ENCODE measurements at places on chromosomes 2 and 18.

DNA sequence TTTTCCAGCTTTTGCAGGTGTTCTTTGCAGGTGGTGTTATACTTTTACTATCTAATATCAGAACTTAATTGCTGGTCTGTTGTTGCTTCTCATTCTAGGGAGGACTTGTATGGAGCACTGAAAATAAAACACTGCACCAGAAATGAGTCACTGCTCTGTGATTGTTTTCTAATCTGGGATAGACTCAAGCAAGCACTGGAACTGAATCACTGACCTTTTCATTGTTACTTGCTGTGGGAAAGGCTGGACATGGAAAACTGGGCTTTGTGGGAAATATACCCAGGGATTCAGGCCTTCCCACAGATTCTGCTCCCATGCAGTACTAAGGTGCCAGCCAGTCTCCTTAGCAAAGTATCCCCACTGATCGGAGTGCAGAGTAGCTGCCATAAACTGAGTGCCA lies 470.0 kb upstream of the GCFC2 start:
- no peak overlapping the region for H3K27ac ChIP-seq
- H3K4me1 ChIP-seq, result no peaks in the 10 kb centered on the region
- H3K36me3 ChIP-seq, result no peaks in the 10 kb centered on the region

DNA sequence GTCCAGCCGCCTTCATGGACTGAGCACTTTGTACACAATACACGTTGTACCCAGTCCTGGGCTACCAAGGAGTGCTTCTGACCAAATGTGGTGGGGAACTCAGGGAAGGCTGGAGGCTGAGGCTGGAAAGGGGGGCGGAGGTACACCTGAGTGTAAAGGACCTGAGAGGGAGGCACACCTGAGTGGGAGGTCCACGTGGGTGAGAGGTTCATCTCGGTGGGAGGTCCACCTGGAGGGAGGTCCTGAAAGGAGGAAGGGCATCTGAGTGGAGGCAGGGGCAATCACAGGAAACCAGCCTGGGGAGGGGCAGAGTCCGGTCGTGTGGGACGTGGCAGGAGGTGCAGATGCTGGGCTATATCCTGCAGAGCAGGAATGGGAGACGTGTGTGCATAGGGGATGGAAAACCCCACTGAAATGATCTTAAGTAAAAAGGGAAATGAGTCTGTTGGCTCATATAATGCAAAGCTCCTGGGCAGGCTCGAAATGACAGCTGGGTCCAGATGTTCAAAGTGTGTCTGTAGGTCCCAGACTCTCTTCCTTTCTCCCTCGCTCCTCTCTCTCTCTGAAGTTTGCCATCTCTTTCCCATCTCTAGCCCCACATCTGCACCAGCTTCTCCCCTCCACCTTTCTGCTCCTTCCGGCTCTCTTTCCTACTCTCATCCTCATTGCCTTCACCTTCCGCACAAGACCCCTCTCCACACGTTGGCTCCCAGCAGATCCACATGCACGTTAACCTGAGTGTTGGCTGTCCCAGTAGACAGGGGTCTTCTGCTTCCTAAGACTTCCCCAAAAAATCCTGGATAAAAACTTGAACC lies 137.7 kb downstream of the PXDN start:
- H3K27ac ChIP-seq, result no peak overlapping the region
- H3K36me3 ChIP-seq, result no peaks in the 10 kb centered on the region
- H3K4me1 ChIP-seq, result peaks cover 18% of the 10 kb centered on the region
- H3K4me3 ChIP-seq, result no peak overlapping the region
- no peak for DNase-seq

DNA sequence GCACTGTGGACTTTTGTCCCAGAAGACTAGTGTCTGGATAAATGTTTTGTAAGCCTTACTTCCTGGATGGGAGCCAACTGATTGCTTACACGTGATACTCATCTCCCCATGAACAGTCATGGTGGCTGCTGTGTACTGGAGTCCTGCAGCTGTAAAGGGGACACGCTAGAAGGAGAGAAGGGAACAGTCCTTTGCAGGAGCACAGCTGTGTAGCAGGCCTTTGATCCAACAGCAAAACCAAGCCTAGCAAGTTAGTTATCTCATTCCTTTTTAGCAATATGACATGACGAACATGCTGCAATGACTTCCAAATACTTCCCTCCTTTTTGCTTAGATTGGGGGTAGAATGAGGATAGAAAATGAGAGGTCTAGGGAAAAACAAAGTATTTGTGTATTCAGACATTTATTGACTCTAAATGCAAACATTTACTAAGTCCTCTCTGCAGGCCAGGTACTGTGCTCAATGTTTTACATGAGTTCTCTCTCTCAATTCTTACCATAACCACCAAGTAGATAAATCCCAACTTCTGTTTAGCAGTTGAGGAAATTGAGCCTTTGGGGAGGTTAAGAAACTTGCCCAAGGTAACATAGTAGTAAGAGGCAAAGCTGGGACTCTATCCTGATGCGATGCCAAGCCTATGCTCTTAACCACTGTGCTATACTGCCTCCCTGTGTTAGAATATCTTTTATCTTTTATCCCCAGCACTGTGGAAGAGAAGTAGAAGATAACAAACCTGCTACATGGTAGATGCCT lies 55.4 kb upstream of the CD28 start:
- H3K27ac ChIP-seq, result peak overlapping the region; percentile 85
- H3K4me1 ChIP-seq, result no peaks in the 10 kb centered on the region
- no peaks in the 10 kb centered on the region for H3K27me3 ChIP-seq
- H3K4me3 ChIP-seq, result no peak overlapping the region
- no peaks in the 10 kb centered on the region for H3K36me3 ChIP-seq

GRCh38 chr2:237307474-237307873 lies 106.5 kb downstream of the COL6A3 start:
- H3K4me1 ChIP-seq, result no peaks in the 10 kb centered on the region
- no peak overlapping the region for H3K4me3 ChIP-seq
- peak overlapping the region; percentile 82 for H3K27ac ChIP-seq
- no peak for DNase-seq

GRCh38 chr2:15745350-15745749 lies 153.7 kb downstream of the DDX1 start:
- no peaks in the 10 kb centered on the region for H3K36me3 ChIP-seq
- H3K27me3 ChIP-seq, result no peaks in the 10 kb centered on the region

GRCh38 chr2:222281506-222281905 lies 17.3 kb downstream of the PAX3 start:
- H3K4me1 ChIP-seq, result no peaks in the 10 kb centered on the region
- no peaks in the 10 kb centered on the region for H3K36me3 ChIP-seq
- no peaks in the 10 kb centered on the region for H3K27me3 ChIP-seq
- no peak for DNase-seq
- no peak overlapping the region for H3K27ac ChIP-seq
- no peak overlapping the region for H3K4me3 ChIP-seq

DNA sequence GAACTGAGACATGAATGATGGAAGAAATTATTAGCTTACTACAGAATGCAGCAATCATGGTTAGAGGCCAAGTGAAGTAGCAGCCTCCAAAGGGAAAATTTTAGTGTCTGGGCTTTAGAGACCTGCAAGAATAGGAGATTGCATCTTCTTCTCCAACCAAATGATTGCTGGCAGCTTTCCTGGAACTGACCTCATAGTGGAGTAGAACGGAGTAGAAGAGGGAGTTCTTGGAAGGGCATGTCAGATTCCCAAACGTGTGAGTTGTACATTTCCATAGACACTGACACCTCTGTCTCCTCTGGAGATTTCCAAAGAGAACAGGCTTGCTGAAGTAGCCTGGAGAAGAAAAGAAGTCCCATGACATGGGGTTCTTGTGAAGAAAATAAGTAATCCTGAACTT lies 169.8 kb upstream of the ERBB4 start:
- H3K27me3 ChIP-seq, result no peaks in the 10 kb centered on the region
- DNase-seq, result no peak
- no peak overlapping the region for H3K27ac ChIP-seq
- no peaks in the 10 kb centered on the region for H3K36me3 ChIP-seq
- no peaks in the 10 kb centered on the region for H3K4me1 ChIP-seq

GRCh38 chr2:43319541-43319940 lies 93.1 kb upstream of the ZFP36L2 start:
- H3K27ac ChIP-seq, result no peak overlapping the region
- H3K27me3 ChIP-seq, result no peaks in the 10 kb centered on the region
- no peak overlapping the region for H3K4me3 ChIP-seq
- peaks cover 14% of the 10 kb centered on the region for H3K4me1 ChIP-seq
- no peak for DNase-seq
- peaks cover 10% of the 10 kb centered on the region for H3K36me3 ChIP-seq

DNA sequence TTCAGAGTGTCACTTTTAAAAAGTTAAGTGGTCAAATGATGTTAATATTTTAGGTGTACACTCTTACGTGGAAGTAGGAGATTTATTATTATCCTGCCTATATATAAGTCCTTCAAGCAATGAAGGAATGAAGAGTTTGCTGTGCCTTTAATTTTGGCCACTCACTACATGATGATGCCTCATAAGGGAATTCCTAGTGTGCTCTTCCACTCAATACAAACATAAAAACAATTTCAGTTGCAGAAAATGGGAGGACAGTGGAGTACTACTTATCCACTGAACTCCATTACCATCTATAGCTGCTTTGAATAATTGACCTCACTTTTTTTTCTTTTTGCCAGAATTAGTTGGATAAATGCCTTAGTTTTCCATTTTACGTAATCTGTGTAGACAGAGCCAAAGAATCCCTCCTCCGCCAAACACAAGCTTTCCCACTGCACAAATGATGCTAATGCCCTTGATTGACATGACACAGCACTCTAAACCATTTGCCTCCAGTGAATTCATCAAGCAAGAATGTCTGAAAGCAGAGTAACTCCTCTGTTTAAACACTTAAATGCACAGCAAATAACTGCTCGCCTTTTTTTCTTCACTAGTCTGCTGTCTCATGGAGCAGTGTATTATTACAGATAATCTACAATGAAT lies 751.1 kb upstream of the FANCL start:
- no peak overlapping the region for H3K27ac ChIP-seq
- no peaks in the 10 kb centered on the region for H3K27me3 ChIP-seq
- H3K36me3 ChIP-seq, result no peaks in the 10 kb centered on the region
- peaks cover 9% of the 10 kb centered on the region for H3K4me1 ChIP-seq
- H3K4me3 ChIP-seq, result no peak overlapping the region
- no peak for DNase-seq

DNA sequence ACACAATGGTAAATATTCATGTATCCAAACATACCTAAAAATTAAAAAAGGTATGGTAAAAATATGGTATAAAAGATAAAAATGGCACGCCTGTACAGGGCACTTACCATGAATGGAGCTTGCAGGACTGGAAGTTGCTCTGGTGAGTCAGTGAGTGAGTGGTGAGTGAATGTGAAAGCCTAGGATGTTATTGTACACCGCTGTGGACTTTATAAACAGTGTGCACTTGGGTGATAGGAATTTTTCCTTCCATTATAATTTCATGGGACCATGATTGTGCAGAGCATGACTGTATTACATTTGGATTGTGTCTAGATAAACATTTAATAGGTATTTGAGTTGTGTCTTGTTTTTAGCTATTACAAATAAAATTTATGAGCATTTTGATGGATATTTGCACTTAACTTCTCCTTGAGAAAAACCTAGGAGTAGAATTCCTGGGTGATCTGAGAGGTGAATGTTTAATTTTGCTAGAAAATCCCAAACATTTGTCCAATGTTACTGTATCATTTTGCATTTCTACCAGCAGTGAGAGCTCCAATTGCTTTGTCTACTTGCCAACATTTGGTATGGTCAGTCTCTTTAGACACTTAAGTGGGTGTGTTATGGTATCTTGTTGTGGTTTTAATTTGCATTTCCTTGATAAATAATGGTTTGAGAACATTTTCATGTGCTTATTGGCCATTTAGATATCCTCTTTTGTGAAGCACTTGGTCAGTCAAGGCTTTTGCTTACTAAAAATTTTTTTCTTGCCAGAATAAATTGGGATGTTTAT lies 81.7 kb downstream of the BCL2L11 start:
- H3K4me1 ChIP-seq, result no peaks in the 10 kb centered on the region
- no peak for DNase-seq
- no peak overlapping the region for H3K27ac ChIP-seq

GRCh38 chr18:45662468-45662867 lies 47.2 kb downstream of the SLC14A2 start:
- no peak overlapping the region for H3K4me3 ChIP-seq
- no peak overlapping the region for H3K27ac ChIP-seq
- DNase-seq, result no peak

GRCh38 chr2:9980520-9980919 lies 29.0 kb downstream of the GRHL1 start:
- H3K4me3 ChIP-seq, result no peak overlapping the region
- peaks cover 31% of the 10 kb centered on the region for H3K4me1 ChIP-seq
- no peaks in the 10 kb centered on the region for H3K36me3 ChIP-seq
- no peaks in the 10 kb centered on the region for H3K27me3 ChIP-seq

DNA sequence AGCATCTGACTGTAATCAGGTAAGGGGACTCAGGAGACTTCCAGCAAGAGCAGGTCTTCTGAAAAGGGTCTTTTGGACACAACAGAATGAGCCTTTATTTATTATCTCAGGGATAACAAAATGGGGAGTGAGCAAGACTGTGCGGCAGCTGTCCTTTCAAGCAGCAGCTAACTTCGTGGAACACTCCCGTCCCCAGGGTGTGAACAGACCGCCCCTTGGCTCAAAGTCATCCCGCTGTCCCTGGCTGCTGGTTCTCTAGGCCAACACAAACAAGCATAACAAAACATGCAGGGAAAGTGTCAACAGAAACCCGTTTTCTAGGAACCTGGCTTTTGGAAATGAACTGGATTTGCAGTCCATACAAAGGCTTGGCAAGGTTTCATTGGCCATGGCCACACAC lies 787.9 kb upstream of the FANCL start:
- no peaks in the 10 kb centered on the region for H3K4me1 ChIP-seq
- no peak overlapping the region for H3K4me3 ChIP-seq
- H3K36me3 ChIP-seq, result no peaks in the 10 kb centered on the region
- no peak for DNase-seq

DNA sequence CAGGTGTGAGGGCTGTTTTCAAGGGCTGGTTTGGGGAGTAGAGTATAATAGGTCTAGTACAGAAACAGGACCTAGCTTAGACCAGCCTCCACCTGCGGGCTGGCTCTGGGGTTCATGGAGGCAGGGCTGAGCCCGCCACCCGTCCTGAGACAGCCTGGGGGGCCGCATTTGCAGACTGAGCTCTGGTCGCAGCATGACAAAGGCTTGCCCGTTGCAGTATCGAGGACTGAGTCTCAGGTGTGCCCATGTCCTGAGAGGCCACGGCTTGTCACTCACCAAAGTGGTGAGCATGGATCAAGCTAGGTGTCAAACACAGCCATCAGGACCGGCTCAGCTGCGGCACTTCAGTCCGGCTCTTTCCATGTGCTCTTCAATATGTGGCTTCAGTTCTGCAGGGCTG lies 144.7 kb downstream of the KLHL29 start:
- H3K4me3 ChIP-seq, result no peak overlapping the region
- H3K27me3 ChIP-seq, result no peaks in the 10 kb centered on the region
- no peak for DNase-seq
- H3K4me1 ChIP-seq, result peaks cover 32% of the 10 kb centered on the region
- peak overlapping the region; percentile 92 for H3K27ac ChIP-seq

GRCh38 chr18:72830109-72830508 lies 37.7 kb downstream of the NETO1 start:
- no peak overlapping the region for H3K4me3 ChIP-seq
- no peak for DNase-seq
- H3K27me3 ChIP-seq, result no peaks in the 10 kb centered on the region
- no peaks in the 10 kb centered on the region for H3K4me1 ChIP-seq
- H3K27ac ChIP-seq, result no peak overlapping the region
- no peaks in the 10 kb centered on the region for H3K36me3 ChIP-seq

- DNase-seq, result no peak
- H3K4me3 ChIP-seq, result no peak overlapping the region
- no peaks in the 10 kb centered on the region for H3K4me1 ChIP-seq
- H3K36me3 ChIP-seq, result no peaks in the 10 kb centered on the region
Measured at GRCh38 chr2:176206136-176206535, 17.7 kb downstream of the HOXD1 start.

GRCh38 chr2:37322368-37322767 lies 2.3 kb downstream of the PRKD3 start:
- H3K36me3 ChIP-seq, result no peaks in the 10 kb centered on the region
- H3K4me1 ChIP-seq, result no peaks in the 10 kb centered on the region
- H3K4me3 ChIP-seq, result peak overlapping the region; percentile 79
- H3K27ac ChIP-seq, result peak overlapping the region; percentile 94
- no peaks in the 10 kb centered on the region for H3K27me3 ChIP-seq
